Left ventricle myocardium superior (tissue), 1 donor: ENCODE measurements at places on chromosomes 13 and 19. TPM values are rescaled to one million over a fixed set of nuclear protein-coding genes. Genes with fewer than 3 reads are reported as not detected.

Gene GPR183
- 2.6 TPM for total RNA-seq

Gene RNF17
- not detected for total RNA-seq

Gene SAFB2
- 45.9 TPM for total RNA-seq

Gene APLP1
- 25.7 TPM for total RNA-seq

Gene CEACAM3
- 0.32 TPM for total RNA-seq

Gene FREM2
- total RNA-seq, result 0.64 TPM

Gene MAG
- not detected for total RNA-seq

Gene MEIS3
- total RNA-seq, result 3.4 TPM

Gene GSX1
- not detected for total RNA-seq

Gene ACTMAP
- 6.7 TPM for total RNA-seq

Gene FSD1
- not detected for total RNA-seq

Gene KIR3DL1
- not detected for total RNA-seq
